ENCODE measurements at places on chromosomes 6 and 20.

GRCh38 chr20:35318502-35319157 is 26.4 kb upstream of the FAM83C start:
- DNase-seq = no peak

DNA sequence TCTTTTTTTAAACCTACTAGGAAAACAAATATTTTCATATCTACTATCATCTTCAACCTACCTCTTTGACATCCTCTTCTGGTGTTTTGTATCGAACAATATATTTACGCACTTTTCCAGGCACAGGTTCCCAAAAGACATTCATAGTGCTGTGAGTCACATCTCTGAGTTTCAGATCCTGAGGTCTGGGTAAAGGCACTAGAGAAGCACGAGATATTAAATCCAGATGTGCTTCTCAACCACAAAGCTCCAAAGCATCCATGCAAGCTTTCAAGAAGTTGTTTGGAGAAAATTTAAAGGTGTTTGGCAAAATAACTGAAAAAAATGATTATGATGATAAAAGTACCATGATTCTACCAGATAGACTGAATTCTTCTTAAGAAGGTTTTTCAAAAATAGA is 62.7 kb downstream of the COL12A1 start:
- no peak for DNase-seq

DNA sequence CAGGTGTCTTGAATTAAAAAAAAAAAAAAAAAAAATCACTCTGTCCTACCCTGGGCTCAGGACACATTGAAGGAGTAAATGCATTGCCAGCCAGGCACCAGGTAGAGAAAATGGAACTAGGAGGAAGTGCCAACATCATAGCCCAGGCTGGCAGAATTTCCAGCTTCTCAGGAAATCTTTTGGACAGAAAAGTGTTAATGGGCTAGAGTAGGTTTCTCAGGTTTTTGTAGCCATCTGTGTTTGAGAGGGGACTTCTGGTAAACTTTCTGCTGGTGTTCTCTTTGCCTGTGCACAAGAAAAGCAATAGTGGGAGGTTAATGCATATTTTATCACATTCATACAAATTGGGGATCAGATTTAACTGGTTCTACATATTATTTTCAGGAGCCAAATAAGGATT is 678.3 kb upstream of the NRSN1 start:
- DNase-seq = no peak

DNA sequence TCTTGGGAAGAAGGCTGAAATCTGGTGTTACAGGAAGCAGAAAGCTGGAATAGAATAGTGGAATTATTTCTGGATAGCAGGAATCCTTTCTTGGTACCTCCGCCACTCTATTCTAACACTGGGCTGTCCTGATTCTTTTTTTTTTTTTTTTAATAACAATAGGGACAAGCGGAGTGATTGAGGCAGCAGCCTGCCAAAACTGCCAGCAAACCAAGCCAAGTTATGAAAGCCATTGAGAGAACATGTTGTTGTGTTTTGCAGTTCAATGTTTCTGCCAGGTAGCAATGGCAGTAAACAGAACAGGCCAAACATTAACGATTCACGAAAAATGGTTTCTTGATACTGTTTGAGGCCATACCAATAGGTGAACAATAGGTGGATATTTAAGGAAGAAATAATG is 47.1 kb downstream of the SLC26A8 start:
- no peak for DNase-seq

DNA sequence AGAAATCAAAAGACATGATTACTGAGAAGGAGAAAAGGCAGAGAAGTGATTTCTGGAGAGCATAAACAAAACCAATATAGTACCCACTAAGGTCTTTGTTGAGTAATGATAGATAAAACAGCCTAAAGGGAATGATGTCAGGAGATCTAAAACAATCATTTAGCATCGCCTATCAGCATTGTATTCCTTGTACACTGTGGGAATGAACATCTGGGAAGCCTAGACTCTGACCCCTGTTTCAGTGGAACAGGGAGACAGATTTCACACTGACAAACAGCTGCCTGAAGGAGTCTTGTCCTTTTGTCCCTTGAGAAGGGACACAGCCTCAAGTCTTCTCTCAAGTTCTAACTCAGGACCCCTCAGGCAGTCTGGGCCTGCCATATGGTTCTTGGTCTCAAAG is 1.7 kb downstream of the ASIP start:
- DNase-seq = no peak

- DNase-seq = no peak
These were observed 27.4 kb upstream of the ABT1 start for GRCh38 chr6:26569433-26569764.

DNA sequence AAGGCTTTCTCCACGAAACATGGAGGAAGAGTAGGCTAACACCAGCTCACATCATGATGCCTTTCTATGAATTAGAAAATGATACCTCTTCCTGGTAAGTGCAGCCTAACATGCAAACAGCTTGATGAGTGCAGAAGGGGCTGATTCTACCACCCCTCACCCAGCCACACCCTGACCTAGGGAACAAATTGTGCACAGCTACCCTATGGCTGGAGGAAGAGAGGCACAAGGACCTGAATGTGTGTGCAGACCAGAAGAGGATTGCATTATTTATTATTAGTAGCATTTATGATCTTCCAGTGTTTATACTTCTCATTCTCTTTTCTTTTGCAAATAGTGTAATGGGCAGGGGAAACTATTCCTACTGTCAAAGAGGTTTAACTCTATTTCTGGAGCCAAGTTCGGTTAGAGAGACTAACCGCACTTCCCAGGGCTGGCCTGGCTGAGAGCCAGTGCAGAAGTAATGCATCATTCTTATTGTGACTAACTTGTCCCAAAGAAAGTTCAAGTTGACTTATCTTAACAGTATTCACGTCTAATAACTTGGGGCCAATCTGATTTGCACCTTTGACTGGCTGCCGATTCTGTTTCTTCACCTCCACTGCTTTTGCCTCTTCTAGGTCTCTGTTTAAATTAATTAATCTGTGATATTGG is 237.5 kb downstream of the CD83 start:
- DNase-seq = peak; percentile 55

Measured in right forelimb (tissue), 1 donor.